ENCODE measurements at places on chromosomes 4 and X. TPM values are rescaled to one million over a fixed set of nuclear protein-coding genes. Genes with fewer than 3 reads are reported as not detected.
A peak's percentile ranks its signal among the peaks of the same experiment; 100 is the strongest.

DNA sequence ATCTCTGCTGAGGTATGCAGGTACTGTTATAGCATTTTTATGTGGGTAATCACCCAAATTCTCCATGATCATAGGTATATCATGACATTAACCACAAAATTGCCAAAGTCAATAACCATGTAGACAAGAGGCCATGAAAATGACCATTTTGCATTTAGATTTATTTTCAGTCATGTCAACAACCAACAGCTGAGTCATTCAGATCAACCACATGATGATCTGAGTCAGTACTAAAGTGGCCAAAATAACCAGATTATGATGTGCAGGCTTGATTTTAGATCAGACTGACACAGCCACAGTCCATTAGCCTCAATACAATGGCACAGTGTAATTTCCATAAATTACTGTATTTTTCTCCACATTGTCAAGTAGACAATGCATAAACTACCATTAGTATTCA lies 240.5 kb downstream of the GRIA3 start:
- DNase-seq = peak; percentile 8

The CT83 gene
- not detected for total RNA-seq

The DSPP gene
- not detected for total RNA-seq

DNA sequence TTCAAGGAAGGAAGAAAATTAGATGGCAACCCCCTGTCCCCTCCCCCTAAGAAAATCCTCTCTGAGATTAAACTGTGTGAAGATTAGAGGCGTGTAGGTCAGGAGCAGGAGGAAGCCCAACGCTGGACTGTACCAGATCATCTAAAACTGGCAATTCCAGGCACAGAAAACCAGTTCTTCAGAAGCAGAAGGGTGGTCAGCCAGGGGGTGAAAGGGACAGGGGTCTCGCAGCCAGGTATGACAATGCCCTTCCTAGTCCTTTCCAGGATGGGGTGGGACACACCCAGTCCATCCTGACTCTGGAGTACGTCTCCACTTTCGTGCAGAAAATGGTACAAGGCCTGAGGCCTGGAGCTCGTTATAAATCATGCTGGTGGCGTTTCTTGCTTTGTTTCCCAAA lies 3.3 kb upstream of the RHOH start:
- DNase-seq = no peak

DNA sequence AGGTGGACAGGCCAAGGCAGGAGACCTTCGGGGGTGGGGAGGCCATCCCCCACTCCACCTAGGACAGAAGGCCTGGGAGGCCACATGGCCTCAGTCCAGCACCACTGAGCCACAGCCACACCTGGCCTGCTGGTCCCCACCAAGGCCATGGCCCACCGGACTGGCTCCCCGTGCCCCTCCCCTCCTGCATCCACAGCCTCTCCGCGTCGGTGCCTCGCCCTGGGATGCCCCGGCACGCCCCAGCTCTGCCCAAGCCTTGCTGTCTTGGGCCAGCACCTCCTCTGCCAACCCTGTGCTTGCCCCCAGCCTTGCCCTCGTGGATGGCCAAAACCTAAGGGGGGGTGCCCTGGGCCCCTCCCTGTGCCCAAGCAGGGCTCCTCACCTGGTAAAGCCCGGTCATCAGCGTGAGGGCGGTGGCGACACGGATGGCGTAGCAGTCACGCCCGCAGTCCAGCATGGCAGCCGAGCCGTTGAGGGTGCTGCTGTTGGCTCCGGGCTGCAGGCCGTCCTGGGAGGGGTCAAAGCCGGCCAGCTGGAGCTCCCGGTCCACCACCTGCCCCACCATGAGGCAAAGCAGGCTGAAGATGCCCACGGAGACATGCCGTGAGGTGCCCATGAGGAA lies 2.3 kb downstream of the SLC26A1 start:
- DNase-seq = no peak

DNA sequence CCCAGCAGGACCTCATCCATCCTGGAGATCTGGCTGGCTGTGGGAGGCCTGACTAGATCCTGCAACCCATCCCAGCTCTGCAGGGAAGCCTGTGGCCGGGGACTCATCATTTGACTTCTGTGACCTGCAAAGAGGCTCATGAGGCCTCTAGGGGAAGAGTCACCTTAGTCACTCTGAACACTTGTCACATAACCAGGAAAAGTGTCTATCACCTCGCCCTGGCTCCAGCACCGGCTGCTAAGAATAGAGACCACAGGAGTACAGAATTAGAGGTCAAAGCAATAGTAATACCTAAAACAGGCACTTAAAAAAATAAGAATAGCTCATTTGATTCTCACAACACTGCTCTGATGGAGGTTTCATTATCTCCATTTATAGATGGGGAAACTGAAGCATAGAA lies 3.8 kb upstream of the NSG1 start:
- no peak for DNase-seq

The IL13RA2 gene
- total RNA-seq = not detected

The VSIG1 gene
- not detected for total RNA-seq

Measured in Panc1 (cell line).